Effector memory CD4-positive, alpha-beta T cell (primary cell): ENCODE measurements at places on chromosomes 5 and 9.
A peak's percentile ranks its signal among the peaks of the same experiment; 100 is the strongest.

DNA sequence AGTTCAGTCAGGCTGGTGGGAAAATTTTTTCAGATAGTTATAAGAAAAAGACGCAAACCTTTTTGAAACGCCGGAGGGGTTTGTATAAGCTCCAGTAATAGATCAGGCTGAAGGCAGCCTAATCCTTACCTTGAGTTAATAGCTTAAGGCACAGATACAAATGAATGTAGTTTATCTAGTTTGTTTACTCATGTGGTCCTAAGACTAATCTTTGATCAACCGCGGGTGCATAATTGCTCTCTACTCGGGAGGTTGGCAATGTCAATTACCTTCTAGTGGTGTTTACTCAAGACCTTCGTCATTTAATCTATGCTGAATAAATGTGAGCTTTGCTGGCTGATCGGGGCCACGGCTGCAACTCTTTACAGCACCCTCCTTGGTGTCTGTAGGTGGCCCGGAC is 665 bp upstream of the INSL4 start:
- no peak for DNase-seq

GRCh38 chr9:73474625-73475024 is 323.0 kb downstream of the ANXA1 start:
- no peak for DNase-seq

- DNase-seq, result no peak
These were observed 13.8 kb downstream of the ANKRD33B start for GRCh38 chr5:10577371-10578292.

DNA sequence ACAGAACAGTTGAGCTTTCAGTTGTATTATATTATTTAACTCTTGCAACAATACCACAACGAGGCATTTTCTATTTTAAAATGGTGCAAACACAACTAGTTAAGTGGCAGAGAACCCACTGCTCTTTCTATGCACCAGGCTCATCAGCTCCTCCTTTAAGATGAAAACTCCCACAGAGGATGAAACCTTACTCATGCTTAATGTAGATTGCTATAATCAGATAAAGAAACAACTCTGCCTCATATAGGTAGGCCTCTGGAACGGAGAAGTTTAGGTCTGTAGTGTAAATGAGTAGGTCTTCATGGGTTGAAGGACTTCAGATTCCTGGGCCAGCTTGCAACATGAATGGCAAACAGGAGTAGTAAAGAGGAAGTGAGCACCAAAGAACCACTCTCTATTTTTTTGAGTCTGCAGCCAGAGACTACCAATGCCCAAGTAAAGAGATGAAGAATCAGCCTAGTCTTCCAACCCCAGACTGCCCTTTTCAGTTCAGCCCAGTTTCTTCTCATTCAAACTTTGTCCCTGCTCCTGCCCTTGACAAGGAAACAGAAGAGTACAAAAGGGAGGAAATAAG is 33.9 kb downstream of the HACD4 start:
- no peak for DNase-seq

- DNase-seq, result no peak
These were observed 196.3 kb upstream of the KLF4 start for GRCh38 chr9:107685901-107686300.

GRCh38 chr5:134437847-134438581 is 26.3 kb upstream of the CDKN2AIPNL start:
- no peak for DNase-seq

DNA sequence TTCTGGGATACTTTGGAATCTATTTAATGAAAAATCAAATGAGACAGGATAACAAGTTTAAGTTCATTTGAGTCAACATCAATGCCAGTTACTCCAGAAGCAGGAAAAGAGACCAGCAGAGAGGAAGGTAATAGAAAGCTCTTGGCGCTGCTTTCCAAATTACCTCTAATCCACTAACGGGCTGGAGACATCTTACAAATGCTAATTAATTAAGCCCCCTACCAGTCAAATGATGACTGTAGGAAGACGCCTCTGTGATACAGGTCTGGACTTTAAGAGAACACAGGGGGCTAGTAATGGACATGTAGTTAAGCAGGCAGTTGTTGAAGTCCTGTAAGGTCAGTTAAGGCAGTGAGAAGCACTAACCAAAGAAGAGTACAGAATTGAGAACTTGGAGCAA is 65.3 kb upstream of the HTR4 start:
- no peak for DNase-seq

DNA sequence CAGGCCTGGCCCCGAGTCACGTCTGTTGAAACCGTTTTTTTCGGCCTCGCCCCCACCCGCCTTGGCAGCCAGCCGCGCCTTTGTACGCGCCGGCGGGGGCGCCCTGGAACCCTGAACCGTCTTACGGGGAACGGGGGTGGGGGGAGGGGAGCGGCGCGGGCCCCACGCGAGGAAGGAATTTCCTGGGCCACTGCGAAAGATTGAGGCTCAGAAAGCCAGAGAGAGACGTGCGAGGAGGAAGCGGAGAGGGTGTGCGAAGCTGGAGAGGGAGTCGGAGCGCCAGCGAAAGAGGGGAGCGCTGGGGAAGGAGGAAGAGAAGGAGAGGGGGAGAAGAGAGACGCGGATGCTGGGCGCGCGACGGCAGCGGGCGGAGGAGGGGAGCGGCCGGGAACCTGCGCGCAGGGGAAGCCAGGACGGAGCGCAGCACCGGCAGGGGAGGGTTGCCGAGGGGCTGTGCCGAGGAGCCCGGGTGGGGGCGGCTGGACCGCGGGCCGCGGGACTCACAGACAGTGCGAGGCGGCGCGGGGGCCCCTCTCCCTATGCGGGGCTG is 4.6 kb upstream of the PRDM12 start:
- DNase-seq, result no peak

DNA sequence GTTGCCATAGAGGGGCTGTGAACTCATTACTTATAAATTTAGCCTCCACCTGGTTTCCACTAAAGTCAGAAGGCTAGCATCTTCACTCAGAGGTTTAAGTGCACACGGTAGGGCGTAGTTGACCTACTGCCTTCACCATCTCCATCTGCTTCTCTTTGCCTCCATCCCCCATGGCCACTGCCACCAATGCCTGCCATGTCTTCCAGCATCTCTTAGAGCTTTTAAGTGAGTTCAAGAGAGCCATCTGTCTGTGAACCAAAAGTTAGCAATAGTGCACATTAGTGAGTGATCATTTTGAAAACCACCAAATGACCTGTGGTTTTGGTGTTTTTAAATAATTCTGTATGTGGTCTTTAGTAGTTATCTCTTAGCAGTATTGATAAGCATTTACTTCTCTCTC is 102.0 kb downstream of the DMRTA1 start:
- DNase-seq, result no peak

DNA sequence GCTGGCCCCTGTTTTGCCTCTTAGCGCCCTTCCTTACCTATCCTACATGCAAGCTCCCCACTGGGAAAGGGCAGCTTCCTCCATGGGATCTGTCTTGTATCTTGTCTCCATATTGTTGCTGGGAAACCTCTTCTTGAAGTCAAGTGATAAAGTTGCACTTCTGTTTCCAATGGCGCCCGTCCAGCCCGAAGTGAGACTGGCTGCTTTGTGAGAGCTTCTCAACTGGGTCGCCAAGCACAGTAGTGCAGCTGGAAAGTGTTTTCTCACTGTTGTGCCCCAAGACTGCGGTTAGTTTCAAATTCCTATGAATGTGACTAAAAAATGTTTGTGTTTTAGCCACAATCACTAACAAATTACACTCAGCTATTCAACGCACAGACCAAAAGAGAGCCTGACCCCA is 506.6 kb upstream of the MPDZ start:
- DNase-seq, result no peak

GRCh38 chr5:42751044-42751443 is 5.6 kb upstream of the CCDC152 start:
- no peak for DNase-seq

DNA sequence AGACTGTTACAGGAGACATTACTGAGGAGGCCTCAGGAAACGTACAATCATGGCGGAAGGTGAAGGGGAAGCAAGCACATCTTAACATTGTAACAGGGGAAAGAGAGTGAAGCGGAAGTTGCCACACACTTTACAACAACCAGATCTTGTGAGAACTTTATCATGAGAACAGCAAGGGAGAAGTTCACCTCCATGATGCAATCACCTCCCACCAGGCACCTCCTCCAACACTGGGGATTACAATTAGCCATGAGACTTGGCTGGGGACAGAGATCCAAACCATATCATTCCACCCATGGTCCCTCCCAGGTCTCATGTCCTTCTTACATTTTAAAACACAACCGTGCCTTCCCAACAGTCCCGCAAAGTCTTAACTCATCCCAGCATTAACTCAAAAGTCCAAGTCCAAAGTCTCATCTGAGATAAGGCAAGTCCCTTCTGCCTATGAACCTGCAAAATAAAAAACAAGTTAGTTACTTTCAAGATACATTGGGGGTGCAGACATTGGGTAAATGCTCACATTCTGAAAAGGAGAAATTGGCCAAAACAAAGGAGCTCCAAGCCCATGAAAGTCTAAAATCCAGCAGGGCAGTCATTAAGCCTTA is 138.3 kb downstream of the TMEM161B start:
- no peak for DNase-seq

DNA sequence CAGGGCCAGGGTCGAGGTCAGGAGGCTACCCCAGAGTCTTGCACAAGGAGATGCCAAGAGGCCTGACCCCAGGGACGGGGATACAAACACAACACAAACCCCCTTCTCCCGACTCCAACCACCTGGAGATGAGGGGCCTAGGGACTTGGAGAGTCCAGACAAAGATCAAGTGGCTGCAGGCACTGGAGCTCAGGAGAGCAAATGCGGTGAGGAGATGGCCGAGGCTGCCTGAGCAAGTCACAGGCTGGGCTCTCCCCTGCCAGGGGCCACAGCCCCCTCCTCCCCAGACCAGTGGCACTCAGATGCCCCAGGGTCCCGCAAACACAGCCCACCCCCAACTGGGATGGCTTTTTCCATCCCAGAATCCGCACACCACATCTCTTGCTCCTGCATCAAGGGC is 15.8 kb downstream of the SH3GLB2 start:
- no peak for DNase-seq

GRCh38 chr5:51977014-51977413 is 593.8 kb downstream of the ISL1 start:
- DNase-seq, result no peak

DNA sequence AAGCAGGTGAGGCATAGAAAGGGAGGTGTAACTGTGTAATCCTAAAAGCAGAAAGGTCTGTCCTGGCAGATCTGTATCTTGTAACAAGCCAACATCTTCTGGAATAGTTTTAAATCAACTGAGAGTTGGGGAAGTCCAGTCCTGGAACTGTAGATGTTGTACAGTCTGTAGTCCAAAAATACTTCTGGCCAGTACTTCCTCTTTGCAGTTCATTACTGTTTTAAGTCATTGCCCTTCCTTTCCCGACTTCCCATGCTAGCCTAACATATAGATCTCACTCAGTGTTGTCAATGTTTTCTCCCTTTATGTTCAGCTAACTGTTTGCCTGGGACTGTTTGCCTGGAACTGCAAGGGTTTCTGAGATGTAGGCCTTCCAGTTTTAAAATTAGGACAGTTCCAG is 168.5 kb upstream of the ISL1 start:
- DNase-seq, result no peak

GRCh38 chr5:2752059-2752820 is 763 bp upstream of the IRX2 start:
- DNase-seq, result no peak

GRCh38 chr5:173530547-173530946 is 85.9 kb downstream of the BOD1 start:
- DNase-seq, result no peak

- DNase-seq, result peak; percentile 46
These were observed 1.7 kb upstream of the POMT1 start for GRCh38 chr9:131500939-131501541.

- no peak for DNase-seq
These were observed 111.6 kb downstream of the SNX18 start for GRCh38 chr5:54629115-54629514.
